A549 (cell line): ENCODE measurements at places on chromosomes 7 and 10.

DNA sequence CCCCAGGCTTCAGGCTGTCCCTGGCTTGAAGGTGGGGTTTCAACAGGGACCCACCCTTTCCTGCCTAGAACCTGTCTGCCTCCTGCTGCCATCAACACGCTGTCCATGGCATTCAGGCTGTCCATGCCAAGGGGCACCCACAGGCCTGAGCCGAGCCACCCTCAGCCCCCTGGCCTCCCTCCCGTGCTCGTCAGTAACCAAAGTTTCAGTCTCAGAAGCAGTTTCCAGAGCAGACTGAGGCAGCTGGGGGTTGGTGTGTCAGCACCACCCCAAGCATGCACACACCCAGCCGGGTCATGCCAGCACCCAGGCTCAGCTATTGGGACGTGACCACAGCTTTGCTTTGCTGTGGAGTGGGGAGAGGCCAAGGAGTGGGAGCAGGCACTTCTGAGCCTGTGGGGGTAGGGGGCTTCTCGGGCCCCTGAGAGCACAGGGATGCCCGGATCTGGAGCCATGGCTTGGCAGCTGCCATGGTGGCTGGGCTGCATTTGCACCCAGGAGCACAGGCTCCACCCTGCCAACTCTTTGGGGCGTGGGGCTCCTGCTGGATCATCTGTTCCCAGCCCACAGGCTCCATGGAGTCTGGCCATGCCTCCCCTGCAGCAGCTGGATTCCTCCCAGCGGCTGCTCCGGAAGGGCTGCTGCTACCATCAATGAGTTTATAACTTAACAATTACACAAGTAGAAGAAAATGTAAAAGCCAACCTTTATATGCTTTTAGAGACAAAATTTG lies 314.5 kb upstream of the SEMA3C start:
- no peak for DNase-seq

- DNase-seq = no peak
Measured at GRCh38 chr10:42989481-42989921, 87.4 kb upstream of the RET start.

DNA sequence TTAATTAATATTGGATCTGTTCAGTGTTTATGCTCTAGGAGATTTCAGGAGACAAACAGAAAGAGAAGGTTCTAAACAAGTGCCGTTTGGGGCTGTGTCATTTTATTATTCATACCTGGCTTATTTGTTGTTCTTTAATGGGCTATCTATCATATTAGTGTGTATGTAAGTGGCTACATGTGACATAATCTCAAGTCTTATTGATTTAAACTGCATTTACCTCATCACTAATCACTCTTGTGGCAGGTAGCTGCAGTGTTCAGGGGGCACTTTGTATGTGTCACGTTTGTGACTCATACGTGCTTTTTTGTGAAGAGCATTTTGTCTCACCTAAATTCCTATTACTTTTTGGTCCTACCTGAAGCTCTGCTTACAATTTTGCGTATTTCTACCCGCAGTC lies 95.4 kb downstream of the EXOC4 start:
- no peak for DNase-seq

DNA sequence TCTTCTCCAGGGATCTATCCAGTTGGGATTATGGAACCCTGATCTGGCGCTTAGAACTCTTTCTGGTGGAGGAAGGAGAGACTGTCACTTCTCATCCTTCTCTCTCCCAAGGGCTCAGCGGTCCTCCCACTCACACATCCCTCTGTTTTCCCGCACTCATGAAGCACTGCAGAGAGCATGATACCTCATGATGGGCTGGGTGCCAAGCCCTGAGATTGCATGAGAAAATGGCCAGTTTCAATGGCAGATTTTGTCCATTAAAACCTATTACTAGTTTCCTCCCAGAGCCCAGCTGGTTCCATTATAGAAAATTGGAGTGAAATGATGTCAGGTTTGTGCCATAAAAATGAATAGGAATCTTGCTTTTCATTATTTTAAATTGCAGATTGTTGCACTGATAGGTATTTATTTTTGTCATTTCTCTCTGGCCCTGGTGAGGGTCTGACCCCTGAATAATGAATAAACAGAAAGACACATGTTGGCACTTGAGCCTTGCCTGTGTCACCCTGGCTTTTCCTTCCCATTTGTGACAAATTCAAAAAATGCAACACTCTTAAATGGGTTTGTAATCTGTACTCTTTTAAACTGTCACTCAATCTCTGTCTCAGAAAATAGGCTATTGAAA lies 1151.1 kb downstream of the TYW1 start:
- no peak for DNase-seq

DNA sequence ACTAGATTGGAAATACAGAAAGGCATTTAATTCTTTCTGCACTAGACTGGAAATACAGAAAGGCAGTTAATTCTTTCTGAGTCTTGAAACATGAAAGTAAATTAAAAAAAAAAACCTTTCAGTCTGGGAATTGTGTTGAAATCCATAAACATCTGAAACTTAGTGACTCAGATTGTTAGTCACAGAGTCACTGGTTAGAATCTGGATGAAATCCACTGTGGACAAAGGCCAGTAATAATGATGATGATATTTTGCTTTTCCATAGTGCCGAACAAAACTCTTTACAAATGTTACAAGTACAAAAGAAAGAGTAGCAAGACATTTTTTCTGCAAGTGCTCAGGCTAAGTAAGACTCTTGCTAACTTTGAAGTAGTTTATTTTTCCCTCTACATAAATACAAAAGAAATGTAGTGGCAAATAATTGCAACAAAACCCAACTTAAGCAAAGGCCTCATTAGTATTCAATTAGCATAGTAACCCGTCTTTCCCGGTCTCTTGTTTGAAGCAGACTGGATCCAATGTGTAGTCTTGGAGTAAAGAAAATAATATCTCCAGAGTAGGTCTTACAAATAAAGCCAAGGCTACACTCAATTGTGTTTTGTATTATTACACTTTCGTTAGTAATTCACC lies 5.8 kb upstream of the PRTFDC1 start:
- DNase-seq = peak; percentile 45

DNA sequence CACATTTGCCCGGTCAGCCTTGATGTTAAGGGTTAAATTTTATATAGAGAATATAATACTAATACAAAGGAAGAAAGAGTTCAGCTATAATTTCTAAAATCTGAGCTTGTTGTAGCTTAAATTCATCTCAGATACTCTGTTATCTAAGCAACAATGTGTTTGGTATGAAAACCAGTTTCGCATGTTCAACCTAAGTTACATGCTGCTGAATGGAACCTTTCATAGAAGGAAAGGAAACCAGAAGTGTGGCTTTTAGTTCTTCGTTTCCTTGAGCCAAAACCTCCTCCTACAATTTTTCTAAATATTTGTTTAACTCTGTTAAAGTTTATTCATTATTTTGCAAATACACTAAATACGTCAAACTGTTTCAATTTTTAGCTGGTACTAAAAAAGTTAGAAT lies 18.5 kb downstream of the AGR2 start:
- no peak for DNase-seq
